ENCODE measurements at places on chromosomes 6 and 20. TPM values are rescaled to one million over a fixed set of nuclear protein-coding genes. Genes with fewer than 3 reads are reported as not detected.

ZNF311 gene
- 0.61 TPM for total RNA-seq

BHLHE23 gene
- total RNA-seq, result not detected

SOX18 gene
- not detected for total RNA-seq

COL9A3 gene
- 0.51 TPM for total RNA-seq

GSTA3 gene
- total RNA-seq, result not detected

EYA2 gene
- total RNA-seq, result not detected

CRIP3 gene
- 1.3 TPM for total RNA-seq

C6orf141 gene
- not detected for total RNA-seq
